Kasumi-1 (cell line): ENCODE measurements at places on chromosomes 16 and 17.
A peak's percentile ranks its signal among the peaks of the same experiment; 100 is the strongest.

- DNase-seq: no peak
Measured at GRCh38 chr17:57524839-57525568, 220.1 kb downstream of the CCDC182 start.

DNA sequence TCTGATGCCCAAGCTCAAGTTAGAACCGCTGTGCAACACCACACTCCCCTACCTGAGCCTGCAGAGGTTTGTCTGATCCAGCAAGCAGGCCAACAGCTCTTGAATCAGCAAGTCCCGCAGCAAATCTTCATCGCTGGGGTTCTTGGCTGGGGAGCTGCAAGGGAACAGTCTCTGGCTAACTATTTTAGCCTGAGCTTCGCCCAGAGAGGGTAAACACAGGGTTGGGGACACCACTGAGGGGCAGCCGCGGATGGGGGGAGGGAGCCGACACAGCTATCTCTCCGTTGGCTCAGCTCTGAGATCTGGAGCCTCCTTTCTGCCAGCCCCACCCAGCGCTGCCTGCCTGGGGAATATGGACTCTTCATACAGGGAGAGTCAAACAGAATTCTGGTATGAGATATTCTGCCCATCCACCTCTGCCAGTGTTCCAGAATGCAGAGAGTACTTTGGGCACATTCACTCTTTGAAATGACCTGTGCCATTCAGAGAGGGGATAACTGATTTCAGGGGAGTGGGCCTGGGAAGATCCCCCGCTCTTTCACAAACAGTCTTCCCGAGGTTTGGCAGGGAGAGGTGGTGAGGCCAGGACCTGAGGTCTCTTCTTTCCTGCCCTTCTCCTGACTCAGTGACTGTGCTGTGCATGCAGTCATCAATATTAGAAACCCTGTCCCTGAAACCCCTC is 7.4 kb downstream of the GIP start:
- DNase-seq: no peak

- DNase-seq: no peak
Measured at GRCh38 chr17:27511168-27511883, 55.1 kb downstream of the KSR1 start.

- DNase-seq: no peak
Measured at GRCh38 chr17:59756236-59756818, 48.9 kb downstream of the VMP1 start.

- no peak for DNase-seq
Measured at GRCh38 chr16:82152641-82153112, 17.3 kb downstream of the MPHOSPH6 start.

DNA sequence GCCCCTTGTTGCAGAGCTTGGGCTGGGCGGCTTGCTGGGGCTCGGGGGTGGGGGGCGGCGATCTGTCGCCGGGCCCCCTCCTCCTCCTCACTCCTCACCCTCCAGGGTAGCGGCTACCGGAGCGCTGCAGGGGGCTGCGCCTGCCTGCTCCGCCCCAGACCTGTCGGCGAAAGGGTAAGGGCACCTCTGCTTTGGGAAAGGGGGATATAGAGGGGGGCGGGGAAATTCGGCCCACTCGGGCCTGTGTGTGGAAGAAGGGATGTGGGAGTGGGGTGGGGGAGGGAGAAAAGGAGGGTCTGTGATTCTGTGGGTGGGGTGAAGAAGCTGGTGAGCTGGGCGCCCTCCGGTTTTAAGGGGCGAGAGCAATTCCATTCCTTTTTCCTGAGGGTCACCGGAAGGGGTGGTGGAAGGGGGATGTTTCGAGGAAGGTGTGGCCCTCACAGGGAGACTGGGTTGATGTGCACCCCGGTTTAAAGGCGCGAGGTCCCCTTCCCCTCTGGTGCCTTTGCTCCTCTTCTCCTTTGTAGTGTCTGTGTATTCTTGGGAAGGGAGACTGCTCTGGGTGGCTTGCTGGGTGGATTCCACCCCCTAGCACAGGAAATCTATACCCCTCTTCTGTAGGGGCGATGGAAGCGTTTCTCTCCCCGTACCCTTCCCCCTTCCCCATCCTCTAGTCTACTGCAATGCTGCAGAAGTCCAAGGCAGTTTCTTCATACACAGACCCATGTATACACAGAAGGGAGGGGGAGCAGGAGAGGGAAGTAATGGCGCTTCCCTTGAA is 878 bp downstream of the TAOK1 start:
- DNase-seq: peak; percentile 67

- peak; percentile 30 for DNase-seq
Measured at GRCh38 chr17:76354747-76355310, 1.1 kb upstream of the PRPSAP1 start.

- no peak for DNase-seq
Measured at GRCh38 chr17:41096055-41096454, 1.9 kb downstream of the KRTAP4-8 start.

DNA sequence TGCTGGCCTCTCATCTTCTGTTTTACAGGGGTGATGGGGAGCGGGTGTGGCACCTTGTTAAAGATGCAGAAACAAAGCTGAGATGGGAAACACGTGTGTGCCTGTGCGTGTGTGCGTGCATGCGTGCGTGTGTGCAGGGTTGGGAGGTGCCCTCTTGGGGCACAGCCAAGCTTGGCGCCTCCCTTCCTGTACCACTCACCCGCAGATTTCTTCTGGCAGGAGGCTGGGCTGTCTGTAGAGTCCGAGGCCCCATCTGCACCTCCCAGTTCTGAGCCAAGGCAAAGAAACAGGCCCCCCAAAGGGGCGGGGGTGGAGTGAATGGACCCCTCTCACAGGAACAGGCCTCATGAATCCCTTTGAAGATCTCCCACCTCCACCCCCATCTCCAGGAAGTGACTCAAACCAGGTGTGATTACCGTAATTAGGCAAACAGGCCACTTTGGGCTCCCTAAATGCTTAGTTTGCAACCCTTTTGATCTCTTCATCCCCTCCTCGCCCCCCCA is 20.9 kb downstream of the TNS4 start:
- peak; percentile 62 for DNase-seq

DNA sequence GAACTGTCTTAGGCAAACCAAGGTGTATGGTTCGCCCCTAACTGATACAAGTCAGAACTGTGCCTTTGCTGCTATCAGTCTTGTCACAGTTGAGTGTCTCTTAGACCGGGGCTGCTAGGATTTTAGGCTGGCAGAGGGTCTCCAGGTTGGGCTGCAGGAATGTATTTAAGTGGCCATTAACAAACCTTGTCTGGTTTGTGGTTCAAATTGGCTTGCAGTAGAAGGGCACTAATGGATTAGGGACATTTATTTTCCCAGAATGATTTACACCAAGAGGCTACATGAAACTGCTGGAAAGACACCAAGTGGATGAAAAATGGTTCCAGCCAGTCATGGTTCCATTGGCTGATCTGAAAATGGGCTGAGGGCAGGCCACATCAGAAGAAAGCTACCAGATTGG is 5.1 kb downstream of the VAT1L start:
- DNase-seq: no peak

- no peak for DNase-seq
Measured at GRCh38 chr17:57612202-57613071, 132.7 kb downstream of the CCDC182 start.

DNA sequence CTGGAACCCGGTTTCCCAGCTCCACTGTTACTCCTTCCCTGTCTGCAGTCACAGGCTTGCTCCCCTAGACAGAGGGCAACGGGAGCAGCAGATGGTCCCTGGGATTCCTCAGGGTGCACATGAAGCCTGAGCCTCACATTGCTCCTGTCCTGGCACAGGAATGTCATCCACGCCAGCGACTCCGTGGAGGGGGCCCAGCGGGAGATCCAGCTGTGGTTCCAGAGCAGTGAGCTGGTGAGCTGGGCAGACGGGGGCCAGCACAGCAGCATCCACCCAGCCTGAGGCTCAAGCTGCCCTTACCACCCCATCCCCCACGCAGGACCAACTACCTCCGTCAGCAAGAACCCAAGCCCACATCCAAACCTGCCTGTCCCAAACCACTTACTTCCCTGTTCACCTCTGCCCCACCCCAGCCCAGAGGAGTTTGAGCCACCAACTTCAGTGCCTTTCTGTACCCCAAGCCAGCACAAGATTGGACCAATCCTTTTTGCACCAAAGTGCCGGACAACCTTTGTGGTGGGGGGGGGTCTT is 1.6 kb upstream of the DECR2 start:
- DNase-seq: no peak

DNA sequence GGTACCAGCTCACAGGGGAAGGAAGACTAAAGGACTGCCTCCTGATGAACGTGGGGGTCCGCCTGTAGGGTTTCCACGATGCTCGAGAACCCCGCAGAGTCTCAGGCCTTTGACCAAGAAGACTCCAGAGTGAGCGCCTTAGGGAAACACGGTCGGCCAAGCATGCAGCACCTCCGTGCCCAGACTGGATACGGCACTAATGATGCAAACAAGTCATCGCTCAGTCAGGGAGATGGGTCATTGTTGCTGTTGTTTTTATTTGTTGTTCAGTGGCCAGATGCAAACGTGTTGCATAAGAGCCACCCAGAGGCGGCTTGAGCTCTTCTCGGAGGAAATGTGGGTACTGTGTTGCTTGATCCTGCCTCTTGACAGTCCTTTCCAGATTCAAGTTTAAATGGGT is 19.3 kb upstream of the RBFOX3 start:
- DNase-seq: no peak

GRCh38 chr16:70579648-70580630 is 56.3 kb downstream of the SF3B3 start:
- no peak for DNase-seq

- no peak for DNase-seq
Measured at GRCh38 chr16:27824006-27824405, 239.5 kb downstream of the GSG1L start.

GRCh38 chr17:74104921-74105320 is 98.6 kb upstream of the RPL38 start:
- no peak for DNase-seq

GRCh38 chr17:51707216-51707615 is 446.9 kb downstream of the UTP18 start:
- DNase-seq: no peak

DNA sequence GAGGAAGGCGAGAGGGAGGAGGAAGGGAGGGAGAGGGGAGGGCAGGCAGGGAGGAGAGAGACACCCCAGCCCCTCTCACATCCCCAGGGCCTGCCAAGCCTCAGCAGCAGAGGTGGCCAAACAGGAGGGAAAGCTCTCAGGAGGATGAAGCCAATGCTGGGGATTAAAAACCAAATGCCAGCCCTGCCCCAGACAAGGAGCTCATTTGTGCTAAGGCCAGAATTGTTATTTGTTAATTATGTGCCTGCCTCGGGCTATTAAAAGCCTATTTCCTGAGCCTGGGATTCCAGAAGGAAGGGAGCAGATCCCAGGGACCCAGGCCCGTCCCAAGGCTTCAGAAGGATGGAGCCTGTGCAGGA is 27.9 kb upstream of the GINS2 start:
- DNase-seq: no peak

DNA sequence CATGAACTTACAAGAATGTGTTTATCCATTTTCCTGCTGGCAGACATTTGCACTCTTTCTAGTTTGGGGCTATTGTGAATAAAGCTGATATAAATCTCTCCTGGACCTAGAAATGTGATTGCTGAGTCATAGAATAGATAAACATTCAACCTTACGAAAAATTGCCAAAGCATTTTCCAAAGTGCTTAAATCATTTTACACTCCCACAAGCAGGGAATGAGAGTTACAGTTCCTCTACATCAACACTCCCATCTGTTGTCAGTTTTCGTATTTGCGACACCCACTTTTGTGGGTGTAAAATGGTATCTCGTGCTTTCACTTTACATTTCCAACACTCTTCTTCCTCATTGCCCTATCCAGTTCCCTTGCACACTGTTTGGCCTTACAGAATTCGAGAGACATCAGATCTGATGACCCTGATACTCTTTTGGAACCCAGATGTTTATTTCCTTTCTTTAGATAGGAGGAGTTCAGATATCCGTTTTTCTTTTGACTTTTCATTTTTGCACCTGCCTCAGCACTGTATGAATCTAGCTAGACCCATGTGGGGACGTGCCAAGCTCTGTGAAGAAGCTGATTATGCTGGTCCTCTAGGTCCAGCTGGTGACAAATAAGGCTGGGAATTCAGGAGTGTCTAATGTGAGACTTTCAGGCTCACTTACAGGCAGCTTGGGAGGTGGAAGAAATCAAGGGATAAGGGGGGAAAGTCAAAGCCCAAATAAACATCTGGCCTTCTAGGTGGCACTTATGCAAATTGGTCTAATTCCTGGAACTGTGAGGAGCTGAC is 14.0 kb downstream of the SOX9 start:
- DNase-seq: no peak
